ENCODE measurements at places on chromosomes 16 and 17.

- no peak for DNase-seq
These were observed 6.0 kb downstream of the UBALD1 start for GRCh38 chr16:4608704-4608980.

DNA sequence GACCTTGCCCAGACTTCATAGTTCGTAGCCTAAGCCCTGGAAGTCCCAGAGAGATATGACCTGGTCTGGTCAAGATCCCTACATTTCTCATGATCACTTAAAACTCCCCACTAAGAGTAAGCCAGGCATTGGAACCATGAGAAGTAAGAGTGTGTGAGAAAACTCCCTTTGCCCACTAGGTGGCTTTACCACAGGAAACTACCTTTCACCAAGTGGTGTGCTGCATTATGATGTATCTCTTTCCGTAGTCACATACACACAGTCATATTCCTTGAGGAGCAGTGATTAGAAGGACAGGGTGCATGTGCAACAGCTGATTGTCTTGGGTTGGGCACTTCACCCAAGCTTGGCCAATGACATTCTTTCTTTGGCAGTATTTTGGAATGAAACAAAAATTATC lies 639.3 kb downstream of the KCNJ2 start:
- no peak for DNase-seq

DNA sequence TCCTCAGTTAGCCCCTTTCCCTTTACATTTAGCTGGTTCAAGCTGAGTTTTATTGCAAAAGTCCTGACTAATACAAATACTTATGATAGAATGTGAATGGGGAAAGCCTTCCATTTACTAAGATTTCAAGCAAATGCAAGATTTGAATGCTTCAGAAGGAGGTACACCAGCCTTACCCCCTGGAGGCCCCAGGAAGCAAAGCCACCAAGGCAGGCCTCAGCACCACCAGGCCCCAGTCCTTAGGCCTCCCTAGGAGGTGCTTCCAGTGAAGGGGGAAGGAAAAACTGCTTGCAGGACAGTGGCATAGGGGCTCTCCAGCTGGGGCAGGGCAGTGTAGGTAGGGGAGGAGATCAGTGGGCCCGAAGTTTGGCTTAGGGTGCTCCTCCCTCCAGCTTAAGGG lies 7.3 kb upstream of the PRPSAP2 start:
- no peak for DNase-seq

- peak; percentile 56 for DNase-seq
These were observed 72.2 kb downstream of the METRNL start for GRCh38 chr17:83151442-83152226.

DNA sequence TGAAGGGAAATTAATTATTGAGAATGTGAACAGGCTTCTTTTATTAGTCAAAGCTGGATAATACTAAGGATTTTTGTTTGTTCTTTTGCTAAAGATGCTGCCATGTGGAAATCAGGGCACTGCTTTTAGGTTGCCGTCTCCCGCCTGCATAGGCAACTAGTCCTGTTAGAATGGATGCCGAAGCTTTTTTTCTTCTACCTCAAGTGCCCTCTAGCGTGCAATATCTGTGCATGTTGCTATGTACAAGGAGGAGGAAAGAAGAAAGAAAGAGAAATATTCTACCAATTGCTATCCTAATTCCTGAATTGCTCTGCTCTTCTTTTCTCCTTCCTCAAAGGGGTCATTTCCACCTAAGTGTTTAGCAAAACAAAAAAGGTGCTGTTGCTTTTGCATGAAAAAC lies 5.2 kb upstream of the CDH8 start:
- peak; percentile 36 for DNase-seq

DNA sequence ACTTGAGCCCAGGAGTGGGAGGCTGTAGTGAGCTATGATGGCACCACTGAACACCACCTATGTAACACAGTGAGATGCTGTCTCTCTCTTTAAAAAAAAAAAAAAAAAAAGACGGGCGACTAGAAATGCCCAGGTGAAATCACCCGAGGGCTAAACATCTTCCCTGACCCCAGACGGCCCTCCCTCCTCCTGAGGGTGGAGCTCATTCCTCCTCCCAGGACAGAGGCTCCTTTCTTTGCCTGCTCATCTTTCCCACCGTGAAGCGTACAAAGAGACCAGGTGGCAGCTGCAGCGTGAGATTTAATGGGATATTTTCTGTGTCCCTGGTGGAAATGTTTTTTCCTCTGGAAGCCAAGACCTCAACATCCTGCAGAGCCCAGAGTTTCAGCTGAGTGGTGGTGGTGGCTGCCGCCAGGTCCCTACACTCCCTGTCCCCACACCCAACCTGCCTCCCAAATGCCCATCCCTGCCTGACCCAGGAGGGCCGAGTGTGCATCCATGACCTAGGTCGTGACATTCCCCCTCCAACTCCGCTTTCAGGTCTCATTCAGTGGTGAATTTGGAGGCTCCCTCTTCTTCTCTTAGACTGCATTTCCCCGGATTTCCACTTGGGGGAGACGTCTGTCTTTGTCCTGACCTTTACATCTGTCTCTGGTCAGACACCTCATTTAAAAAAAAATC lies 14.4 kb upstream of the GPRC5B start:
- peak; percentile 35 for DNase-seq

GRCh38 chr16:56113223-56113622 lies 78.1 kb upstream of the GNAO1 start:
- DNase-seq: no peak

- DNase-seq: no peak
These were observed 72.9 kb upstream of the IRX6 start for GRCh38 chr16:55251151-55251550.

DNA sequence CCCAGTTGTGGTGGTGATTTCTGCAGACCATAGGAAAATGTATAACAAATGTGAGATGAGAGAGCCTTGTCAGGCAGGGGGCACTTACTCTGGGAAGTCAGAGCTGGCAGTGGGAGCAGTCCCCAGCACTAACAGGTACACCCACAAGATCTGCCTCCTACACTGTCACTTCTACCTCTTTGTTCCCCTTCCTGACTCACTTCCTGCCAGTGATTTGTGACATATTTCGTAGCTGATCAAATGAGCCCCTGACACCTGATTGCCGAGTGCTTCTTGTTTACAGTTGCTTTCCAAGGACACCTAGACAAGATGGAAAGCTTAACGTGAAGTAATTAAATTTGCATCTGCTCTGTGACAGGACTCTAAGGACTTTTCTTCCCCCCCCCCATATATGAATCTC lies 40.5 kb downstream of the FTO start:
- DNase-seq: no peak

DNA sequence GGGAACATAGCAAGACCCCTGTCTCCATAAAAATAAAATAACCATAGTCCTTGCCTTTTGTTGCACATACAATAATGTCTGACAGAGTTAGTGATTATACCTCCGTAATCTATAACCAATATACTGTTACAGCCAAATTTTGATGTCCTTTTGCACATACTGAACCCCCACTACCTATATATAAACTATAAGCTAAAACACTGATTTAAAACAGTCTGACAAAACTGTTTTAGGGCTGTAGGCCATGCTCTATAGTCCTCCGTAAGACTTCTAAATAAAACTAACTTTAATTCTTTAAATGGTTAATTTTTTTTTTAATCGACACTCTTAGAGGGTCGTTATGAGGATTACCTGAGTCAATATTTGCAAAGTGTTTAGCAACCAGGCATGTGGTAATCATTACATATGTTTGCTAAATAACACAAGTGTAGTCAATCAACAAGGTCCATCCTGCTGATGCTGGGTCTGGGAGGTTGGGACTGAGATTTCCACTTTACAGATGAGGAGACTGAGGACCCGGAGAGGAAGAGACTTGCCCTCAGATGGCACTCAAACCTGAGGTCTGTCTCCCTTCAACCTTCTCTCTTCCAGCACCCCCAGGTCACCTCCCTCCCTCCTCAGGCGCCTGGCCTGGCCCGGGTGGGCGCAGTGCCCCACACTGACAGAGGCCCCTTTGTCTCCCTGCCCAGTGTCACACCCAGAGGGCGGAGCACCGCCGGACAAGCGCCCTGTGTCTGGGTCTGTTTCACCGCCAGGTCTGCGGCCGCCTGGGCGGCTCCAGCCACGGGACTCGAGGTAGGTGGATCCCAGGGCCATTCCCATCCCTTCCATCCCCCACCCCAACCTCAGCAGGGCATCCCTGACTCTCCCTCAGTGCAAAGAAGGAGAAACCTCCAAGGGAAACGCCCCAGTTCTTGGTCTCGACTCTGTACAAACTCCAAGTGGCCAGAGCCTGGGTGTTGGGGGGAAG lies 10.3 kb downstream of the ZNF385C start:
- DNase-seq: no peak

DNA sequence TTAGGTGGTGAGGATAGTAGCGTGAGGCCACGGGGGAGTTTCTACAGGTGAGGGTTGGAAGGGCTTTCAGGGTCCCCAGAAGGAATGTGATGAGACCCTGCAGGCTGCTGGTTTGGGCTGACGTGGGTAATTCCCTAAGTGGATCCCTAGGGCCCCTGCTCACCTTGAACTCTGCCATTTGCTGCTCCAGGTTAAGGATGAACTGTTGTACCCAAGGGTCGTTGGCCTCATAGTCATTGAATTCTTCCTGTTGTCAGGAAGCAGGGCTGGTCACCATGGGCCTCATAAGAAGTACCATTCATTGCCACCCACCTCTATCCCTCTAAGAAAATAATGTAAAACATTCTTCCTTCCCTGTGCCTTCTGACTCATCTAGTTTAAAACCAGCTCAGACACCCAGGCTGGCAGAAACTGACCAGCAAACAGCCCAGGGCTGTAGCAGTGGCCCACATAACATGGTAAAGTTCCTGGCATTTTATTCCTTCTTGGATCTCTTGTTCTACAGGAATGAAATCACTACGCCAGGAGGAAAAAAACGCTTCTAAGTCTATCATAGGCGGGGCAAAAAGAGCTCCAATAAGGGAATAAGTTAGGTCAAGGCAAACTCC lies 27.6 kb downstream of the FCSK start:
- no peak for DNase-seq

DNA sequence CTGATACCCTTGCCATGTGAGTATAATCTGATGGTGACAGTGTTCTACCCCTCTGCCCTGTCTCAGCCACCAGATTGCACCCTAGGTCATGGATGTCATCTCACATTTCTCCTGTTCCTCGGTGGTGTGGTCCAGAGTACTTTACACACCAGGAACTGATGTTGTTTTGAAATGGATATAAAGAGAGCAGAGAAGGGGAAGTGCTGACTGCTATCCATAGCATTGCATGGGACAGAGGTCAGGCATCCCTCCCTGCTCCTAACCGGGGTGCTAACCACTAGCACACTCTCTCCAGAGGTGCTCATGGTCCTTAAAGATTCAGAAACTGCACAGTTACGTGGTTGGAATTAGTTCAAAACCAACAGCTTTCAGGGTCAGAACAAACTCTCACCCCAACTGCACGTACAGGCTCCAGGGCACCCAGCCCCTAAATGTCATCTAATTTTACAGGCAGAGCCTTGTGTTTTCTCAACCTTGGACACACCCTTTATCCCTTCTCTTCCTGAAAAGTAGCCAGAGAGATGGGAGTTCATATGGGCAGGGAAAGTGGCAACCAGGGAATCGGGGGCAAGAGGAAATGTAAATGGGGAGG lies 16.3 kb downstream of the TTLL6 start:
- DNase-seq: no peak

- DNase-seq: no peak
These were observed 108.5 kb downstream of the TMEM114 start for GRCh38 chr16:8481810-8482209.

- peak; percentile 84 for DNase-seq
These were observed 123.8 kb downstream of the SMG6 start for GRCh38 chr17:2179615-2180295.

DNA sequence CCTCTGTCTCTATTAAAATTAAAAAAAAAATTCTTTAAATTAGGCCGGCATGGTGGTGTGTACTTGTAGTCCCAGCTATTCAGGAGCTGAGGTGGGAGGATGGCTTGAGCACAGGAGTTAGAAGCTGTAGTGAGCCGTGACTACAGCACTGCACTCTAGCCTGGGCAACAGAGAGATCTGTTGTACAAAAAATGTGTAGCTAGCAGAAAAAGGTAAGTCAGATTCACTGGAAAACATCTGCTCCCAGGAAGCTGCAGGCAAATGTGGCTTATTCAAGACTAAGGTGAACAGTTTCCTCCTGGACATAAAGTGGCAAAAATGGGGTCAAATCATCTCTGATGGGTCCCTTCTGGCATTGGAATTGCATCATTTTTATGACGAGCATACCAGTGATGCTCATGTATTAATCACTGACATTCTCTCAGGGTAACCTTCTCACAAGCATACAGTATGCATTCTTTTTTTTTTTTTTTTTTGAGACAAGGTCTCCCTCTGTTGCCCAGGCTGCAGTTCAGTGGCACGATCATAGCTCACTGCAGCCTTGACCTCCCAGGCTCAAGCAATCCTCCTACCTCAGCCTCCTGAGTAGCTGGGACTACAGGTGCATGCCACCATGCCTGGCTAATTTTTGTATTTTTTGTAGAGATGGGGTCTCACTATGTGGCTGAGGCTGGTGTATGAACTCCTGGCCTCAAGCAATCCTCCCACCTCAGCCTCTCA lies 48.7 kb downstream of the CPPED1 start:
- DNase-seq: no peak

DNA sequence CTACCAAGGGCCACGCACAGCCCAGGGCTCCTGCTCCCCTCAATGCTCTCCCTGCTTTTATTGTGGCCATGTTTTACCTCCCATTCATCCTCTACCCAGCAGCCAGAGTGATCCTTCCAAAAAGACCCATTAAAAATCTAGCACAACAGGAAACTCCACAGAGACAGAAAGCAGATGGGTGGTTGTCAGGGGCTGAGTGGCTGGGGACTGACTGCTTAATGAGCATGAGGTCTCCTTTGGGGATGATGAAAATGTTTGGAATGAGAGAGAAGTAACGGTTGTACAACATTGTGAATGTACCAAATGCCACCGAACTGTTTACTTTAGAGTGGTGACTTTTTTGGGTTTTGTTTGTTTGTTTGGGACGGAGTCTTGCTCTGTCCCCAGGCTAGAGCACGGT lies 107.4 kb downstream of the GAS7 start:
- peak; percentile 72 for DNase-seq

- no peak for DNase-seq
These were observed 72.9 kb downstream of the SLC5A11 start for GRCh38 chr16:24918641-24919040.

GRCh38 chr16:54285414-54286089 lies 1.0 kb downstream of the IRX3 start:
- peak; percentile 20 for DNase-seq

DNA sequence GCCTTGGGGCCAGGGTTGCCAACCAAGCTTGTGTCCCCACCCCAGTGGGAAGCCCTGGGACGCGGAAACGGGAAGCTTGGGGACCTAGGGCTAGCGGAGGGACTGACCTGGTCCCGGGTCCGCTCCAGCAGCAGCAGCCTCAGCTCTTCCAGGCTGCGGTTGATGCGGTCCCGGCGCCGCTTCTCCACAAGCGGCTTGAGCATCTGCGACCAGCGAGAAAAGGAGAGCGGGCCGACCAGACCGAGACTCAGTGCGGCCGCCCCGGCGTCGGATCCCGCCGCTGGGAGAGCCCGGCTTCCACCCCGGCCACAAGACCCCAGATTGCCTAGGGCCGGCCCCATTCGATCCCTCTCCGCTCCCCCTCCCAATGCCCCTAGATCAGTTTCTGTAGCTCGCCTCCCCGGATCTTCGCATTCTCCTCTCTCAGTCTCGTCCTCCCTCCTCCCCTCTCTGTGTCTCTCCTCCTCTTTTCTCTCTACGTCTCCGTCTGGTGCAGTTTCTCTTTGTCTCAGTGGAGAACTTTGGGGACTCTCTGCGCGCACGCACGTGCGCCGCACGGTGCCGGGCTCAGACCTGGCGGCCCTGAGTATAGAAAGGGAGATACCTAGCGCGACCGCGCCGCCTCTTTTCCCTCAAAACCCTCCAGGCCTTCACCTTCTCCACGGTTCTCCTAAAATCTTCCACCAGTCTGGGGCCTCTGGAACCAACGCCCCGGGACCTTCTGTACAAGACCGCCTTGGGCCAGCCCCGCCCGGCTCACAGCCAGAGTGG lies 797 bp downstream of the HES7 start:
- DNase-seq: peak; percentile 66
